ENCODE measurements at places on chromosomes 2 and 18.

- peak; percentile 28 for DNase-seq
These were observed 196.4 kb upstream of the HDAC4 start for GRCh38 chr2:239597216-239597615.

DNA sequence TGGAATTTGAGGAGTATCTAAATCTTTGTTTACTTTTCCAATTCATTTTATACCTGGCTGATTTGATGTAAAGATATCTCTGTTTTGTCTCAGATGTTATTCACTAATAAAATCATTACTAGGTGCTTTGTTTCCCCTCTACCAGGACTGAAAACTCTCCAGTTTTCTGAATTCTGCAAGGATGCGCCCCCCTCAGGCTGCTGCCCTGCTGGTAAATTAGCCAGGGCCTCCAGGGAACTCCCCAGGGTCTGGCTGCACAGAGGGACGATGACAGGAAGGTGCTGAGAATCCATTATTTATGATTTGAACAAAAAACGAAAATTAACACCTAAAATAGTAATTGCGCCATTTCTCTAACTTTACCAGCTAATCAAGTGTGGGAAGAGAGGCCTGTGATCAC, 541.2 kb upstream of the POU3F3 start:
- DNase-seq, result no peak

DNA sequence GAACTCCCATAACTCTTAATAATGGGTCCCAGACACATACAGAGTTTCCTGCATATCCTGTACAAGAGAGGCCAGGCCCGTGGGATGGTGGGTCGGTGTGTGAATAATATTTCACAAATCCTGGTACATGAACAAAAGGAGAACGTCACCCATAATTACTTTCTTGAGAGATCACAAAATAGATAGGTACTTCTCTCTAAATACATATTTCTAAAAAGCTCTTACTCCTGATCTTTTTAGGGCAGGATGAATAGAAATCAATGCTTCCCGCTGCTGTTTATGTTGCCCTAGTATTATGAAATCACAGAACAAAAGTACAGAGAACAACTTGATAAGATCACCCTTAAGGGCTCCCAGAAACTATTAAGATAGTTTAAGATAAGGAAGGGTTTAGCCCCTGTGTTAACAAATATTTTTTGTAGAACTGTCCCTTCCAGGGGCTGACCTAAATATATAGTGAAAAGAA, 5.4 kb downstream of the IRS1 start:
- no peak for DNase-seq

DNA sequence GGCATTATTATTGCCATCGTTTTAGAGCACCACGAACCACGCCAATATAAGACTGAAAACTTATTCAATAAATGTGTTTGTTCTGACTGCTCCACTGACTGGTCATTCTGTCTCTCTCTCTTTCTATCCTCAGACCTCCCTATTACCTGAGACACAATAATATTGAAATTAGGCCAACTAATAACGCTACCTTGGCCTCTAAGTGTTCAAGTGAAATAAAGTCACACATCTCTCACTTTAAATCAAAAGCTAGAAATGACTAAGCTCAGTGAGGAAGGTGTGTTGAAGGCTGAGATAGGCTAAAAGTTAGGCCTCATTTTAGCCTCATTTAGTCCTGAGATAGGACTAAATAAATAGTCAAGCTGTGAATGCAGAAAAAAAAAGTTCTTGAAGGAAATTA, 38.8 kb downstream of the G6PC2 start:
- DNase-seq, result no peak

DNA sequence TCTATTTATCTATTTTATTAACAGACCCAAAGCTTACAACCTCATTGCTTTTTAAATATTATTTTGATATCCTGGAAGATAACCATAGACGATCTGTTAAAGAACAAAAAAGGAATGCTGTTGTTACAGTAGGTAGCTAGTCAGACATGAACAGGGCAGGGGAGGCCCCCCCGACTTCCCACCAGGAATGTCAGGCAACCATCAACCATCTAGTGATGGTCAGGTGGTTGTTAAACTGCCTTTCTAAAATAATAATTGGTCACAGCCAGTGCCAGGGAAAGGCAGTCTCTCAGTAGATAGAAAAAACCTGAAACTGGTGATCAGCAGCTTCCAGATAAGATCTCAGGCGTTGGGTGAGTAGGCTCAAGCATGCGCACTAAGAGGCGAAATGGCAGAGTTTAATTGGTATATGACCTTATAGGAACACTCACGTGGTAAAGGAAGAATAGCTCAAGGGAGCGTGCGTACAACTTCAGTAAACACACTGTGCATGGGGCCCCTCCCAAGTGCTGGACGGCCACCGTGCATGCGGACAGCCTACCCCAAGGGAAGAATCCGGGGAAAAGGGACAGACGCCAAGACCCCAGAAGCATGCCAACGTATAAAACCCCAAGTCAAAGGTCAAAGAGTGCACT, 32.5 kb upstream of the CCL20 start:
- DNase-seq, result no peak

DNA sequence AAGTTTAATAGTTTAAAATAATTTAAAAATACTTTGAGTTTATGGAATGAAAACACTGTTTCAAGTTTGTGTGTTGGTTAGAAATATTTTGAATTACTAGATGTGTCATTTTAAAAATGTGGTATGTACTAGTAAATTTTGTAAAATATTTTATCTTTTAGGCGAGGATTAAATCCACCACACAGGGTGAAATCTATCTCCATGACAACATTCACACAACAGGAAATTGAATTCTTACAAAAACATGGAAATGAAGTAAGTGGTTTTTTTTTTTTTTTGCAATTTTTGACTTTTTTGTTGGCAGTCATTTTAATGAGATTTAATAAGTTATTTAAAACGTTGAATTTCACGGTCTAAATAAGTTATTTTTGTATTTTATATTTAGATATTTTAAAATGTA, 19.4 kb downstream of the AGFG1 start:
- no peak for DNase-seq
